ENCODE measurements at places on chromosomes 2 and 18.
A peak's percentile ranks its signal among the peaks of the same experiment; 100 is the strongest.

GRCh38 chr18:54261894-54262293 lies 7.4 kb upstream of the POLI start:
- DNase-seq: no peak

DNA sequence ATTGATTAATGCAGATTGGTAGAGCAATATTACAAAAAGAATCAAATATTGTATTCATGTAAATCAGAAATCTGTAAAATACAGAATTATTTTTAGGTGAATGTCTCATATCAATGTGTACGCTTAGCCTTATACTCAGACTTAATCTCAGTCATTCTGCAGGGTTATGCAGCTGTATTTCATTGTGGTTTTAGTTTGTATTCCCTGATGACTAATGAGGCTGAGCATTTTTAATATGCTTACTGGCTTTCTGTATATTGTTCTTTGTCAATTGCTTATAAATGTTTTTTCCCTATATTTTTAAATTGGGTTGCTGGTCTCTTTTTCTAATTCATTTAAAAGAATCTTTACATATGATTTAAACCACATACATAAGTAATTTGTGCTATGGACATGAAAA lies 50.1 kb downstream of the CDH19 start:
- no peak for DNase-seq

DNA sequence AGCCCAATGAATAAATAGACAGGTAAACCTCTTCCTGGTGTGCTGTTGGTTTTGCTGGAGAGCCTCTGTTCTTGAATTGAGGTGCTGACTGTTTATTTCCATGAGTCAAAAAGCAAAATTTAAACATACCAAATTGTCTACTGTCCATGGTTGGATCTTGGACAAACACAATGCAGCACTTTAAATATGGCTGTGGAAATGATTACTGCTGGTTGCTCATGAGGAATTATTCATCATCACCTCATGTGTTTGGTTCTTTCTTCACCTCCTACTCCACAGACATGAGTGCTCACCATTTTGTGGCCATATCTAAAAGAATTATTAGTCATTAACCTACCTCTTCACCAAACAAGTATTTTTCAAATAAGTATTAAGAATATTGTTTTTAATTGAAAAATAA lies 85.3 kb upstream of the GALNT5 start:
- DNase-seq: no peak

DNA sequence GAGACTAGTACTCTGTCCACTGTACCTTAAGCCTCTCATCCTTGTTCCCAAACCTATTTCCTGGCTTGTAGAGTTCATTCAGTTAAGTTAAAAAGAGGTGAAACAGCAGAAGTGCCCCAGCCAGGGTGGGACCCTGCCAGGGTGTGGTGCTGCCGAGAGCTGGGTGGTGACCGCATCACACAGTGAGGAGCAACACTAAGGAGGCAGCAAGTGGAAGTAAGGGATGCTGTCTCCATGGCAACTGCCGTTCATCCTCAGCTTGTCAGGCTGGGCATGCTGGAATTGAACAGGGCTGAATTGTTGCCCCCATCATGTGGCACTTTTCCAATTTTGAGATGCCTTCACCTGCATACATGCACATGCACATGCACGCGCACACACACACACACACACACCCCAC lies 77.0 kb downstream of the VSNL1 start:
- DNase-seq: no peak

GRCh38 chr2:28636491-28636890 lies 115.1 kb upstream of the PPP1CB start:
- DNase-seq: no peak

DNA sequence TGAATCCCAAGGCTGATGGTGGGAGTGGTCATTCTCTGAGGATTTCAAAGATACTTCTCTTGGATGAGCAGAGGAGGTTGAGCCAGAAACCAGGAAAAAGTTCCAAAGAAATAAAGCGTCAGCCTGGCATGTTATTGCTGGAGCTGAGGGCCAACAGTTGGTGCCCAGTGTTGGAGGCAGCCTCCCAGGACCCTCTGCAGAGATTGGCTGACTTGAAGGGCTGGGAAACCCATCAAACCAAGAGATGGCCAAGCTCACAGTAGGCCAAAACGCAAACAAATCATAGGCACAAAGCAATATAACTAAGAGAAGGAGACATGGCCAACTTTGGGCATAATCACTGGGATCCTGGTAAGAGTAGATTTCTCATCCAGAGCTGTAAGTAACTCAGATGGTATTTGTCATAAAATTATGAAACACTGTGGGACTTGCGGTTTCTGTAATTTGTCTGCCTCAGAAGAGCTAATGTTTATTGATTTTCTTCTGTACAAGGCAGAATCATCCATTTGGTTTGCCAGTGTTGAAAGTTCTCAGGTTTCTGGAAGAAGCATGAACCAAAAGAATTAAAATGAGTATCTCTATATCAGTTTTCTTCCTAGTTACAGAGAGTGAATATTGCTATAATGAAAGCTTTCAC lies 108.3 kb downstream of the ATL2 start:
- DNase-seq: no peak

- DNase-seq: no peak
These were observed 76.1 kb downstream of the THADA start for GRCh38 chr2:43519643-43520221.

DNA sequence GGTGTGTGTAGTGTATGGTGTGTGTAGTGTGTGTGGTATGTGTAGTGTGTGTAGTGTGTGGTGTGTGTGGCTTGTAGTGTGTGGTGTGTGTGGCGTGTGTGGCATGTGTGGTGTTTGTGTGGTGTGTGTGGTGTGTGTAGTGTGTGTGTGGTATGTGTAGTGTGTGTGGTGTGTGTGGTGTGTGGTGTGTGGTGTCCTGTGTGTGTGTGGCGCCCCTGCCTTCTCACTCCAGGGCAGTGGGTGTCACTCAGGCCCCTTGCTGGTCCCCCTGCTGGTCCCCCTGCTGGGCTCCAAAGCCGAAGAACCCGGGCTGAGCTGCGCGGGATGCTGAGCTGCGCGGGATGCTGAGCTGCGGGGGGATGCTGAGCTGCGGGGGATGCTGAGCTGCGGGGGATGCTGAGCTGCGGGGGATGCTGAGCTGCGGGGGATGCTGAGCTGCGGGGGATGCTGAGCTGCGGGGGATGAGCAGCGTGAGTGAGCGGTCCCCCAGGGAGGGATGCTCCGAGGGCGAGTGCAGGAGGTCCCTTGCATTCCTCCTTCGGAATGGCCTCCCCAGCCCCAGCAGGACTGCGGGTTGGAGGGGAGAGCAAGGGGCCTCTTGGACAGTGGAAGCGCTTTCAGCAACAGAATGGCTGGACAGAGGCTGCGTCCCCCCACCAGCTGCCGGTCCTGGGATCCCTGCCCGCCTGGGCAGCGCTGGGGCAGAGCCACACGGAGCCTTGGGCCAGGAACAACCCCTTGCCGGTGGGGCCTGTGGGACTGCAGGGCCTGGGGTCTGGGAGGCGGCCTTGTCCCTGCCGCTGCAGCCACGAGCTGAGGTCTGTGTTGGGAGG lies 3.4 kb upstream of the RTP5 start:
- DNase-seq: no peak

GRCh38 chr2:74696829-74697228 lies 42.8 kb downstream of the SEMA4F start:
- no peak for DNase-seq

- DNase-seq: no peak
These were observed 141.2 kb upstream of the RGPD4 start for GRCh38 chr2:107685421-107685986.

- DNase-seq: no peak
These were observed 474.2 kb upstream of the FANCL start for GRCh38 chr2:58715344-58715743.

DNA sequence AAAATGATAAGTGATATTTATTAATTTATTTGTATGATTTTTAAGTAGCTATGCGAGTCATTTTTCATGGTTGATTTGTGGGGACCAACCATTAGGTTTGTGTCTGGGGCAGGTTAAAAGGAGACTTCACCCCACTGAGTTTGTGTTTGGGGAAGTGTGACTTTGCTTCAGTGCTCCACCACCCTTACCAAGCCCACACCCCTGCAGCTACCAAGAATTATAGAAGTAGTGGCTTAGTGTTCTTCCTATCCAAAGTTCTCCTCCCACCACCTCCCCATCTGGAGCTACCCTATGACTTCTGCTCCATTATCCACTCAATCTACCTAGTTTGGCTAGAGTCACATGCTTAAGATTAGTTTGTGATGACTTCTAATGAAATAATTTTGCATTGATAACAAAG lies 182.1 kb upstream of the ZEB2 start:
- no peak for DNase-seq

GRCh38 chr2:107374249-107374648 lies 452.4 kb upstream of the RGPD4 start:
- DNase-seq: no peak

GRCh38 chr2:210324906-210325305 lies 9.9 kb upstream of the MYL1 start:
- no peak for DNase-seq

DNA sequence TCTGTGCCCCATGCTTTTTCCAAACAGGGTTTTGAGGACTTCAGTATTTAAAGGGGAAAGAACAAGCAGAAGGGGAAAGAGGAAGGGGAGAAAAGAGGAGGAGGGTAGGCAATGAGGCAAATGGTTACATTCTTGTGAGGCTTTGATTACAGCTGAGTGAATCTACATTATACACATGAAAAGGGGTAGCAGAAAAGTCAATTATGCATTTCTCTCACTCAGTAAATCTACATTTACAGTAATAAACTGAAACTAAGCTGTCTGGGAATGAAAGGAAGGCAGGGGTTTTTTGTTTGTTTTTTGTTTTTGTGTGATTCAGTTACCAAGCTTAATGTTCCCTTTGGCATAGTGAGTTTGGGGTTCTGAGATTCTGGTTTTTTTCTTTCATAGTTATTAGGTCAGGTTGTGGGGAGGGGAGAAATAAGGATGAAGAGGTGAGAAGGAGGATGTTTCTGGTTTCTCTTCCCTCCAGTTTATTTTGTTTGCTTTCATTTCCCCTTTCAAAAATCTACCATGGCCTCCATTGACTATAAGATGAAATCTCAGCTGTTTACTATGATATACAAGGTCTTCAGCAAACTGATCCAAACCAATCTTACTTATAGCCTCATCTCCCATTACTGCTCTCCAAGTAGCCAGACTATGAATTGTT lies 18.7 kb downstream of the C18orf63 start:
- no peak for DNase-seq

- DNase-seq: no peak
These were observed 29.7 kb downstream of the HDAC4 start for GRCh38 chr2:239370876-239371725.

- DNase-seq: no peak
These were observed 5.6 kb upstream of the SP9 start for GRCh38 chr2:174328961-174329715.

GRCh38 chr2:74915743-74916142 lies 42.7 kb upstream of the POLE4 start:
- DNase-seq: no peak

DNA sequence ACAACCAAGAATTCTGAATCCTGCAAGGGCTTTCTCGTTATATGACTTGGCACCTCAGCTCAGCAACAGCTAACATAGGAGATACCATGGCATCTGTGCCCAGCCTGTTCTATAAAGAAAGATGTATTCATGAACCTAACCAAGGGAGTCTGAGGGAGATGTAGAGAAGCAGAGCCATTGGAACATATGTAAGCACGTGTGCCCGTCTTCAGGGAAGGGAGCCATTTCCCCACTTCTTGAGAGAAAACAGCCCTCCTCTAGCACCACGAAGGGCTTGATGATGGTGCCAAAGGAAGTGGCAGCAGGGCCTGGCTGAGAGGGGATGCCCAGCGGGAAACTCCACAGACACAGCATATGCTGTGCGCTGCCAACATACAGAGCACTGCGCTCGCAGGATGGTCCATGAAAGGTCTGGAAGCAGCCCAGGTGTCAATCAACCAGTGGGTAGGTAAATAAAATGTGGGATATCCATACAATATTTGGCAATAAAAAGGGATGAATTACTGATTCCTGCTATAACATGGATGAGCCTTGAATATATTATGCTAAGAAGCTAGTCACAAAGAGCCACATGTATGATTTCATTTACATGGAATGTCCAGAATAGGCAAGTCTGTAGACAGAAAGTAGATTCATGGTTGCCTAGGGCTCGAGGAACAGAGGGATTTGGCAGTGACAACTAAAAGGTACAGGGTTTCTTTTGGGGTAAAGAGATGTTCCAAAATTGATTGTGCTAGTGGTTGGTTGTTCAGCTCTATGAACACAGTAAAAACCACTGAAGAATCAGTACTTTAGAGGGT lies 16.1 kb downstream of the TMEM247 start:
- DNase-seq: no peak

DNA sequence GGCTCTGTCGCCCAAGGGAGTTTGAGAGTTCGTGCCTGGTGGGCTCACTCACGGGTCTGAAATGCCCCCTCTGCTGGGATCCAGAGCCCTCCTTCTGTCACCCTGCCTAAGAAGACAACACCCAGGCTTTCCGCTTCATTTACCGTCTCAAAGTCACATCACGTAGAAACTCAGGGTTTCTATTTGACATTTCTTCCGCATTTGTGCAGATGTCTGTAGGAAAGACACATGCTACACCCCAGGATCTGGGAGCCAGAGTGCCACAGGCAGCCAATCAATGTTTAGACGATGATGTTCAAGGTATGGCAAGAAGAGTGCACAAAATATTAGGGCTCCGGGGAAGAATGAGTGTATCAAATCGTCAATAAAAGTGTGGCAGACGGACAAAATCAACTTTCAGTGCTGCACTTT lies 24.4 kb upstream of the ACKR3 start:
- no peak for DNase-seq

- peak; percentile 55 for DNase-seq
These were observed 51.2 kb downstream of the MGAT5 start for GRCh38 chr2:134305109-134305491.

- DNase-seq: no peak
These were observed 32.8 kb upstream of the B3GNT7 start for GRCh38 chr2:231362555-231363184.

- DNase-seq: no peak
These were observed 329.1 kb downstream of the SETBP1 start for GRCh38 chr18:45009756-45010155.

DNA sequence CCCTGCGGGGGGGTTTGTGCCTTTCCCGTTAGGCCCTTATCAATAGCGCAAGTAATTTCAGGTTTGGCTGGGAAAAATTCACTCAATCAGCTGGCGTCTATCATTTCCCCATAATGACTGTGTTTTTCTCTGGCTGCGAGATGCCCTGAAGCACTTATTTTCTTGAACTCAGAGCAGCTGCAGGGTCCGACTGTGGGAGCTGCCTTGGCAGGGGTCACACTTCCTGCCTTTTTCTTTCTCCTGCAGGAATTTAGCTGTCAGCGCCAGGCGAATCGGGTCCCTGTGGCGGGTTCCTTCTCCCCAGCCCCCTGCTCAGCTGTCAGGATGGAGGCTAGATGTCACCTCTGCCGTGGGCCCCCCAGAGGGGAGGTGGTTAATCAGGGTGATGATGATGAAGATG lies 81.3 kb upstream of the HPCAL1 start:
- DNase-seq: no peak

GRCh38 chr18:623761-624620 lies 27.2 kb downstream of the CLUL1 start:
- DNase-seq: peak; percentile 53

- no peak for DNase-seq
These were observed 621.2 kb downstream of the MBD2 start for GRCh38 chr18:53603276-53603675.

DNA sequence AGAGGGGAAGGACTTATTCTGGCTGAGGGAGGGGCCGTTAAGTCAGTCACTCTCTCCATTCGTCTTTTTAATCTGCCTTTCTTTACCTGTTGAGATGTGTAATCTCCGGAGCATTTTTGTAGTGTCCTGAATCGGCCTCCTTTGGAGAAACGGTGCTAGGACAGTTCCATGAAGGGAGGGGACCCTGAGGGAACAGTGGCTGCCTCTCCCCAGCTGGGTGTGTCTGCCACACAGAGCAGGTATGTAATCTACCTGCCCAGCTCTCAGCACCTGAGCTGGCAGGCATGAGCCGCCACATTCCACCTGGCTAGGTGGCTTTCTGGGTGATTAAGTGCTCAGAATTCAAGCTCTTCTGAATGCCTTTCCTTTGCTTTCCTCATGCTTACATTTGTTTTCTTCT lies 131.2 kb downstream of the WDSUB1 start:
- DNase-seq: no peak
